ENCODE measurements at places on chromosomes 16 and 17. TPM values are rescaled to one million over a fixed set of nuclear protein-coding genes. Genes with fewer than 3 reads are reported as not detected.

DNA sequence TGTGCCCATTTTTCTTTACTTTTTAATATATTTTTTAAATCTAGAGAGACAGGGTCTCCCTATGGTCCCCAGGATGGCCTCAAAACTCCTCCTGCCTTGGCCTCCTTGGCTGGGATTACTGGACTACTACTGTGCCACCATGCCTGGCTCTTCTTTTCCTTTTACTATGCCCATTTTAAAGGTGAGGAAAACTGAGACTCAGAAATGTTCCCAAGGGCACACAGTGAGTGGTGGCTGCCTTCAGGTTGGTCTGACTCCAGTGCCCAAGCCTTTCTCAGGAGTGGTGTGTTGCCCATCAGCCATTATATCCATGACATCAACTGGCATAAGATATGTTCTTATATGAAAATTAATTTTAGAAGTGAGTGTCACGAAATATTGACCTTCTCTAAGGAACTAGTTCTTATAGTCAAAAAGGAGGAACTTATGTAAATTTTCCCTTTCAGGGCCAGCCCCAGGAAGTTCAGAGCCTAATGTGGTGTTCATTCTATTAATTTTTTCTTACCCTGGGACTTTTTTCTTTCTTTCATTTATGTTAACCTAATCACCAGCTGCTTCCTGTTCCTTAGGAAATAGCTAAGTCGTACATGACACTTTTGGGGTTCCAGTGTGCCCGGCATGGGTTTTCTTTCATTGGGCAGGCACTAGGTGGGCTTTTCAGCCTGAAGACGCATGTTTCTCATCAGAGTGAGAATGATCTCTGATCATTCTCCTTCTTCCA, 17.9 kb upstream of the SPN start:
- no peak for DNase-seq

- DNase-seq, result no peak
These were observed 3.0 kb upstream of the ABCC1 start for GRCh38 chr16:15946257-15947044.

GRCh38 chr16:88830783-88831182, 19.1 kb upstream of the APRT start:
- no peak for DNase-seq

DNA sequence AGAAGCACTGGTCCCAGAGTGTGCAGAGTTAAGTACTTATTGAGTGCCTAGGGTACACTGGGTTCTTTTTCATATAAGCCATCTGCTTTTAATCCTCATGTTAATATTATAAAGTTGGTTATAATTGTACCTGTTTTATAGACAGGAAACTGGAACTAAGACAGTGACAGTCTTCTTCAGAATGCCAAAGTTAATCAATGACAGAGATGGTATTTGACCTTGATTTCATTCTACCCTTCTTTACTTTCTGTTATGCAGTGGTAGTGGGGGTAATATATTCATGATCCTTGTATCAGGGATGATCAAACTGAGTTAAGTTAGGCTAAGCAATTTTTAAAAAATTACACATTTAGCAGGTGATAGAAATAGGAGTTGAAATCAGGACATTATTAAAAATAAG, 108.6 kb upstream of the GOT2 start:
- no peak for DNase-seq

- no peak for DNase-seq
These were observed 412 bp downstream of the EPN2 start for GRCh38 chr17:19237389-19238166.

- DNase-seq, result peak; percentile 90
These were observed at the start of gene GINS3 for GRCh38 chr16:58392215-58393137. TSS of gene GINS3 (plus strand) at chr16:58392471. CDS start at chr16:58392602, 131 bp downstream.

- DNase-seq, result no peak
These were observed 71.4 kb downstream of the ABR start for GRCh38 chr17:1108478-1108764.

Gene ACAP1
- total RNA-seq, result 240 TPM

- DNase-seq, result peak; percentile 95
These were observed at the start of gene ZNF771 for GRCh38 chr16:30407102-30407803. TSS of gene ZNF771 (plus strand) at chr16:30407606. CDS start at chr16:30408054, 448 bp downstream.

- no peak for DNase-seq
These were observed 126.6 kb downstream of the TMEM132E start for GRCh38 chr17:34706029-34706428.

DNA sequence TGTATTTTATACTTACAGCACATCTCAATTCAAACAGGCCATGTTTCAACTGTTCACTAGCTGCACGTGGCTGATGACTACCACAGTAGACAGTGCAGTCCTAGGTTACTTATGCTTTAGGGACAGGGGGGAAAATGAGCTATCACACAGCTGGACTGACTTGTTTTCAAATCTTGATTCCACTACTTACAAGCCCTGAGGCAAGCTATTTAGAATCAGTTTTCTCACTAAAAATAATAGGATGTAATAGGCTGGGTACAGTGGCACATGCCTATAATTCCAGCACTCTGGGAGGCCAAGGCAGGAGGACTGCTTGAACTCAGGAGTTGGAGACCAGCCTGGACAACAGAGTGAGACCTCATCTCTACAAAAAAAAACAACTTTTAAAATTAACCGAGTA, 10.3 kb downstream of the GLG1 start:
- no peak for DNase-seq

DNA sequence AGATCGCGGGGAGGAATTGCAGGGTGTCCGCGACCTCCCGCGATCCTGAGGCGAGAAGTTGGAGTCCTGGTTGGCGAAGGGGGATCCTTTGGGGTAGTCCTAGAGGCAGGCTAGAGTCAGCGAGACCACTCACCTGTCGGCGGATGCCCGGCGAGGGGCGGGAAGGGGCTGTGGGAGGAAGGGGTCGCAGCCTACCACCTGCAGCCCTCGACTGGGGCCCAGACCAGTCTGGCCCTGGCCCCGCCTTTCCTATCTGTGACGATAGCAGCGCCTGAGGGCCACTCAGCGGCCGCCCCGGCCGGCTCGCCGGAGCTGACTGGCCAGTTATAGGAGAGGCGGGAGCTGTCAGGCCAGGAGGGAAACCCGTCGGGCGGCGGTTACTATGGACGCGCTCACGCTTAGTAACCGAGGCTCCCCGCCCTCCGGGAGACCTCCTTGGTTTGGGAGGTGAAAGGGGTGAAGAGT, at the start of gene TEKT3:
TSS of gene TEKT3 (minus strand) at position 213 of the 465 bp plus-strand sequence. CDS start 10,012 bp downstream, outside the sequence.
- DNase-seq, result no peak

DNA sequence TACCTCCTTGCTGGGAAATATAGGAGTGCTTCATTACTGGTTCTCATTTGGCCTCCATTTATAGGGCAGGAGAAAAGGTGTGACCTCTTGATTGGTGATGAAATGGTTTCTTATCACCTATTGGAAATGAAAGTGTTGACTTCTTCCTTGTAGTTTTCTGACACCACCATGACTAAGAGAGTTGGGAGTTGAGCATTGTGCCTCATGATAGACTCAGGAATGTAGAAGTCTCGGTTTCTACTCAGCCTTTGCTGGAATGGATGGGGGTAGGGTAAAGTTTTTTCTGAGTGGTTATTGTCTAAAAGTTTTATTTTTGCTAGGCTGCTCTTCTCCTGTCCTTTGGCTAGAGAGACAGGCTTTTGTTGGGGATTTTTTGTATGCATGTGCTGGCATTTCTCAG, 117.4 kb downstream of the PHKB start:
- no peak for DNase-seq

DNA sequence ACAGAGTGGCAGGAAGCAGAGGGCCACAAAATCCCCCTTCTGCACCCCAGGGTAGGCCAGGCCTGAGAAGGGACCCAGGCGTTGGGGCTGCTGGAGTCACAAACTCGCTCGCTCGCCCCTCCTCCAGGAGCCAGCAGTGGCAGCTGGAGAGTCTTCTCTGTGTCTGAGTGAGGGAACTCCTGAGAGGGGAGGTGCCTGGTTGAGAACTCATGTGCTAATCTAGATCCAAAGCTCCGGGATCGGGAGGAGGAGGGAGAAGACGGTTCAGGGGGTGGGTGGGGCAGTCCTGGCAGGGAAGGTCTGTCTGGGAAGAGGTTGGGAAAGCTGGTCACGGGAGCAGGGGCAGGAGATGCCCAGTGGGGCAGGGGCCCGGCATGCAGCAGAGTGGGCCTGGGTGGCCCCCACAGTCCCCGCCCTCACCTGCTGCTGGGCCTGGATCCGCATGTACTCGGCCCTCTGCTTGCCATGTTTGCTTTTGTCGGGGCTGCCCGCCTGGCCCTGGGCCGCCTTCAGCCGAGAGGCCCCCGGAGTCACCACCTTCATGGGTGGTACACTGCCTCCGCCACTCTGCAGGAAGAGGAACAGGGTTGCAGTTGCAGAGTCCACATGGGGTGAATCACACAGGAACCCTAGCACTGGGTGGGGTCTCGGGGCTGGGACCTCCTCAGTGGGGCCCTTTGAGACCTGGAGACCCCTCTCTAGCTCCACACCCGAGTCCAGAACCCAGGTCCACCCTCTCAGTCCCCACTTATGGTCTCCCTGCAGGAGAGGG, 62.2 kb downstream of the SRCIN1 start:
- no peak for DNase-seq

DNA sequence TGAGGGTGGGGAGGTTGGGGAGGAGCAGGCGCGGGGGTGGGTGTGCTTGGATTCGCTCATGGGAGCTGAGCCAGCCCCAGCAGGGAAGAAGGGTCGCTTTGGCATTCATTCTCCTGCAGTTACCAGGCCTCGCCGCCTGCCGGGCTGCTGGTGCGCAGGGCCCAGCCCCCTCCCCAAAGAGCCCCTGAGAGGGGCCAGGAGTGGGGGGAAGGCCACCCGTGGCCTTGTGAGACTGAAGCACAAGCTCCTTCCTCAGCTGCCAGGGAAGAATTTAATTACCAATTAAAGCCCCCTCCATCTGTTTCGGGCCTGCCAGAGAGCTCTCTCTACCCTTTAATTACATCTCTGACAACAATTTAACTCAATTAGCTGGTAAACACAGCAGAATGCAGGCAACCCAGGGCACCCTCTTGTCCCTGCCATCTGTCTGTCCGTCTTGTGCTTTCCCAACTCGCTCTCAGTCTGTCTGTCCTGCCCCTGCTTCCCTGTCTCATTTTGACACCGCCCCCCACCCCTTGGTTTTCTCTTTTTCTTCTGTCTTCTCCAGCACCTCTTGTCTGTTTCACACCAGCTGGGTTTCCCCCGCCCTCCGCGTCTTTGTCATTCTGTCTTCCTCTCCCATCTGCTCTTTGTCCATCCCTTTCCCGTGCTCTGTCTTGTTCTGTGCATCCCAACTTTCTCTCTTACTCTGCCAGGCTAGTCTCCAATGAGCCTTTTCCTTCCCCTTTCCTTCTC, 32.7 kb downstream of the CDK5RAP3 start:
- DNase-seq, result no peak

- DNase-seq, result no peak
These were observed 144.5 kb downstream of the FTO start for GRCh38 chr16:53848277-53848942.

- DNase-seq, result peak; percentile 71
These were observed 12.5 kb downstream of the SAMD14 start for GRCh38 chr17:50117202-50118051.

DNA sequence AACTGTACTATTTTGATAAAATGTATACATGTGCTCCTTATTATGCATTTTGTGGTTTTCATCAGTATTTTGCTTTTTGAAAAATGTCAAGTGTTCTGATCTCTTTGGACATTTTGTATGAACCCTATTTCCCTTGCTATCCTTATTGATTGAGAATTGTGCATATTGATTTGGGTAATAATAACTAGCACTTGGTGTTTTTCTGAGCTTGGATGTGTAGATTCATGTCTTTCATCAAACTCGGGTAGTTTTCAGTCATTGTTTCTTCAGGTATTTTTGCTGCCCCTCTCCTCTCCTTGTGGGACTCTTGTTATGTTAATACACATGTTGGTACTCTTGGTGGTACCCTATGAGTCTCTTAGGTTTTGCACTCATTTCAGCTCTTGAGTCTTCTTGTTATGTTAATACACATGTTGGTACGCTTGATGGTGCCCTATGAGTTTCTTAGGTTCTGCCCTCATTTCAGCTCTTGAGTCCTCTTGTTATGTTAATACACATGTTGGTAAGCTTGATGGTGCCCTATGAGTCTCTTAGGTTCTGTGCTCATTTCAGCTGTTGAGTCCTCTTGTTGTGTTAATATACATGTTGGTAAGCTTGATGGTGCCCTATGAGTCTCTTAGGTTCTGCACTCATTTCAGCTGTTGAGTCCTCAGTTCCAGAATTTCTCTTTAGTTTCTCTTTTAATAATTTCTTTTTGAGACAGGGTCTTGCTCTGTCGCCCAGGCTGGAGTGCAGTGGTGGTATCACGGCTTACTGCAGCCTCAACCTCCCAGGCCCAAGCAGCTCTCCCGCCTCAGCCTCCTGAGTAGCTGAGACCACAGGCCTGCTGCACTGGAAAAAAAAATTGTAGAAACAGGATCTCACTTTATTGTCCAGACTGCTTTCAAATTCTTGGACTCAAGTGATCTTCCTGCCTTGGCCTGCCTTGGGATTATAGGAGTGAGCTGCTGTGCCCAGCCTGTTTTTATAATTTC, 19.3 kb downstream of the ZNF750 start:
- no peak for DNase-seq

Gene MYO18A
- total RNA-seq, result 56.7 TPM

DNA sequence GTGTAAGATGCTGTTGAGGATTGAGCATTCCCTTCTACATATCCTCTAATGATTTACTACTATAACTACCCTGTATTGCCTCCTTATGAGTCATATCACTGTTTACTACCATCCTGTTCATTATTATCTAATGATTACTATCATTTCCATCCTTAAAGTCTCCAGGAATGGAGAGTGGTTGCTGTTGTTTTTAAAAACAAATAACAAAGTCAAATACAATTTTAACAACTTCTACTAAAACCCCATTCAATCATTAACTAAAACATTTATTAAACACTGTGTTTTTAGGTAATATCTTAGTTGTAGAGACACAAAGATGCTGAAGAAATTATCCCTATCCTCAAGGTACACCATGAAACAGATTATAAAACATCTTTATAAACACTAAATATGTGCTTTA, 126.9 kb downstream of the BRIP1 start:
- DNase-seq, result no peak

Gene CCL23
- 1.7 TPM for total RNA-seq

All from natural killer cell treated with Interleukin-12 subunit alpha and Interleukin-12 subunit beta and Interleukin-15 and Interleukin-18, amount 100 ng/mL, for 72 hours (primary cell).